WTC11 (cell line): ENCODE measurements at places on chromosomes 11 and 22.

DNA sequence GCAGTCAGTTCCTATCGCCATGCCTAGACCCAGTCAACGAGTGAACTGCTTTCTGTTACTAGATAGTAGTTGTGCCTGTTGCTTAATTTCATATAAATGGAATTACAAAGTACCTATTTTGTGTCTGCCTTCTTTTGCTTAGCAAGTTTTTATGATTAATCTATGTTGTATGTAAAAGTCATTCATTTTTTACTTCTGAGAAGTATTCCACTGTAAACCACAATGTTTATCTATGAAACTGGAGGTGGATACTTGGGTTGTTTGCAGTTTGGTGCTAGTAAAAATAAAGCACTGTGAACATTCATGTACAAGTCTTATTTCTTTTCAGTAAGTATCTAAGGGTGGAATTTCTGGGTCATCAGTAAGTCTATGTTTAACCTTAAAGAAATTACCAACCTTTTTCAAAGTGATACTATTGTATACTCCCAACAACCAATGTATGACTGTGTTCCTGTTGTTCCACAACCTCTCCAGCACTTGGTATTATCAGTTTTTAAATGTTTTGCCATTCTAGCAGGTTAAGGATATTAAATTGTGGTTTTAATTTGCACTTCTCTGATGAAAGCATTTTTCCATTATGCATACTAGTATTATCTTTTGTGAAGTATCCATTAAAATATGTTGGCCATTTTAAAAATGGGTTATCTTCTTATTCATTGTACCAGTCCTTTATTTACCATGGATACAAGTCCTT, 68.2 kb downstream of the DNAJC24 start:
- no peak for DNase-seq

DNA sequence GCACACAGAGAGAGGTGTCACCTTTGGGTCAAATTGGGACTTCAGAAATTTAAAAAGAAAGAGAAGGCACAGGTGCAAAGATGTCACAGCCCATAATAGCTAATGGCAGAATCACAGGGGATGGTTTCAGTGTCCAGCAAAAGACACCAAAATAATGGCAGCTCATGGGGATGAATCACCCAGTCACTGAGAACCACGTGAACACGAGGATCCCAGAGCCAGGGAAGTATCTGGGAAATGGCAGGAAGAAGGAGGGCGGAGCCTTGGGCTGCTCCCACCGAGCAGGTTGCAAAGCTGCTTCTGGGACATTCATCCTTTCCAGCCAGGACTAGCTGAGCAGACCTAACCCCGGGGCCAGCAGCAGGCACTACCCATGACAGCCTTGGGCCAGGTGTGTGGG, 45.6 kb downstream of the TRMU start:
- DNase-seq, result no peak

- no peak for DNase-seq
Observed at GRCh38 chr22:45692549-45692948, 20.9 kb downstream of the ATXN10 start.

GRCh38 chr11:113977071-113977490, 2.2 kb downstream of the HTR3A start:
- no peak for DNase-seq

DNA sequence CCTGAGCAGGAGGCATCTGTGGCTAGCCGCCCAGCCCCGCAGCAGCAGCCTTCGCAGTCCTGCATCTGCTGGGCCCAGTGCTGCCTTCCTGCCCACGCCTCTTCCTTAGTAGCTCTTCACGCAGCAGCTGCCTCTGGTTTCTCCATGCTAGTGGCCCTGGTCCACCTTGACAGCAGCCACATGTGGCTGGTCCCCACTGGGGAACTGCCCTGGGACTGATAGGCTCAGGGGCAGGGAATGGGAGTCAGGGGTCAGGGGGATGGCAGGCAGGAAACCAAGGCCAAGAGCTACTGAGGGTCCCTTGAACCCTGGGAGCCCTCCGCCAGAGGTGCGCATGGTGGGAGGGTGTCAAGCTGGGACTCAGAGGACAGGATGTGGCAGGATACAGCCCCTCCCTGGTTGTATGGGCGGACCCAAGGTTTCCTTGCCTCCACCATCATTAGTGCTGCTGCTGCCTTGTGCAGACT, 99.4 kb upstream of the PITPNB start:
- no peak for DNase-seq

DNA sequence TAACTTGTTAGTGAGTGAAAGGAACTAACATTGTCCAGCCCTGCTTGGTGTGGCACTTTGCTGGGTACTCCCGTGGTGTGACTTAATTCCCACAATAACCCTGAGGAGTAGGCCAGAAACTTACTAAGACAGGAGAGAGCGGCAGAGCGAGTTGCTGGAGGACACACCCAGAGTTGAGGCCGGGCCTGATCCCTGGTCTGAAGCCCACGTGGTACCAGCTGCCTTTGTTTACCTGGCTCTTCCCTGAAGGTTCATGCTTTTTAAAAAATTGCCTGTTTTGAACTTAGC, 594 bp downstream of the MPST start:
- no peak for DNase-seq

DNA sequence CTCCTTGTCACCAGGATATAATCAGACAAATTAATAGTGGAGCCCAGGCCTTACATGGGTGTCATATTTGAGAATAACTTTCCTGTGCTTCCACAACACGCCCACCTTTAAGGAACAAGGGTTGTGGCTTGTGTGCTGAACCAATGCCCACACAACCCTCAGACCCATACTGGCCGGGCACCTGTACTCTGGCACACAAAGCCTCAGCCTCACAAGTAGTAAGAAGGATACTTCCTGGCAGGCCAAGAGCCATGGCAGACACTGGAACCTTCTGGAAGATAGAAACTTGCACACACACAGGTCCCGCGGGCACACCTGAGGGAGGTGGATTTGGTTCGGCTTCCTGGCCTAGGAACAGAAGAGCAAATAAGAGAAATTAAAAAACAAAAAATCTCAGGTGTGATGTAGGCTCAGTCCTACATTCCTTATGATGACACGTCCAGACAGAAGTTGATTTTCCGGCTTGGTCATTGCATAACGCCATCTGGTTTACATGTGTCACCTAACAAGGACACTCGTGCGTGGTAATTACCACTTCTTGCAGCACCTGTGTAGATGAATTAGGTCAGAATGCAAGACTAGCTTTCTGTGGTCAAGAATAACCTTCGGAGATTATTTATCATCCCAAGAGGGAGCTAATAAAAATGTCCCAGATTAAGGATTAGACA, 5.8 kb upstream of the BRD1 start:
- DNase-seq, result no peak

DNA sequence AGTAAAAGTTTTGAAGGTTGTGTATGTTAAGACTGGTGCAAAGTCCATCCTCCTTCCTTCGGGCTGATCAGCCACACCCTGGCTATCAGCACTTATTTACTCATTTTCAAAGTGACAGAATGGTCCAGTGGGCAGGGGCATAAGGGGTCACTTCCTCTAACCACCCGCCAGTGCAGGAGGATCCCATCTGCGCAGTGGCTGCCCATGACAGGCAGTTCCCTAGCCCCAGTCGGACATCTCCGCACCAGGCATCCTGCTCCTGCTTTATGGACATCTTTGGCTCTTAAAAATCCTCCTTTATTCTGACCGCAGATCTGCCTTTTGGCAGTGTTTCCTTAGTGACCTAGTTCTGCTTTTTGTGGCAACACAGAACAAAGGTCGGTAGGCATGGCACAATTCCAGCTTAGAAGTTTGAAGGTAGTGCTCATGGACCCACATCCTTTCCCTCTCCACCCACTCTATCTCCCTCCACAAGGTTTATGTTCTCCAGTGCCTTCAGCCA, 55.9 kb downstream of the BMAL1 start:
- no peak for DNase-seq

DNA sequence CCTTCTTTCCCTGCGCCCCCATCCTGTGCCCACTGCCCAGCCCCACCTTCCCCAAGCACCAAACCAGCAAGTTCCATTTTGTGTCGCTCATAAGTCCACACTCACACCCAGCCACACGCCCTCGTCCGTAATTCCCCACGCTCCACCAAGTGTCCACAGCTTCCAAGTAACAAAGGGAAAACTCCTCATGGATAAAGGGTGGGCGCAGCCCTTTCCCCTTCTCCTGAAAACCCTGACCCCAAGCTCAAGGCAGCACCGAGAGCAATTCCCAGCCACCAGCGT, 458 bp downstream of the FXYD6 start:
- no peak for DNase-seq

GRCh38 chr11:119012629-119013170, 5.4 kb downstream of the RPS25 start:
- no peak for DNase-seq

DNA sequence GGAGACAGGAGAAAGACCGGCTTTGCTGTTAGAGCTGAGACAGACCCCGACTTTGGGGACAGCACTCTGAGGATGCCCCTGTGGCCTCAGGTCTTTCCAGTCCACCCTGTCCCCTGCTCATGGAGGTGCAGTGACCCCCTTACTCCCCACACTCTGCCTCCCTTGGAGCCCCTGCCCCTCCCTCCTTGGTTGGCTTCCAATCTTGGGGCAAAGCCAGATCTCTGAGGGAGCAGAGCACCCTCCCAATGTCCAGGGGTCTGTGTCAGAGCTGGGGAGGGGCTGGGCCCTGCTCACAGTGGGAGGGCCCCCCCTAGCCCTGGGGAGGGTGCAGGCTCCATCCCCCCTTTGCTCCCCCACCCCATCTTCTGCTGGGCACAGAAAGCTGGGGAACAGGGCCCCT, 50.0 kb downstream of the IGLL1 start:
- DNase-seq, result no peak

DNA sequence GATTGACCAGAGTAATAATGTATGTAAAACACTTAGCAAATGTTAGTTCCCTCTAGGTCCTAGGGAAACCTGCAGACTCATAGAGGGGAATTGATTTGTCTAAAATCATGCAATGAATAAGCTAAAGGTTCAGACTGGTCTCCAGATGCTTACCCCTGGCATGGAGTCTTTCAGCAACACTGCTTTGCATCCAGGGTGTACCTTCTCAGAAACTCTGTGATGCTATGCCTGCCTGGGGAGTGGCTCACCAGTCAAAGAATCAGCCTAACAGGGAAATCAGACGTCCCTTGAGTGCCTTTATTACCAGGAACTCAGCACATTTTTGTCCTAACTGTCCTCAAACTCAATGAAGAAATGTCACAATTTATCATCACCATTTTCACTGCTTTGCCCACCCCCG, 5.9 kb upstream of the UVRAG start:
- no peak for DNase-seq

- no peak for DNase-seq
Observed at GRCh38 chr11:65043881-65044501, 3.0 kb downstream of the SAC3D1 start.

DNA sequence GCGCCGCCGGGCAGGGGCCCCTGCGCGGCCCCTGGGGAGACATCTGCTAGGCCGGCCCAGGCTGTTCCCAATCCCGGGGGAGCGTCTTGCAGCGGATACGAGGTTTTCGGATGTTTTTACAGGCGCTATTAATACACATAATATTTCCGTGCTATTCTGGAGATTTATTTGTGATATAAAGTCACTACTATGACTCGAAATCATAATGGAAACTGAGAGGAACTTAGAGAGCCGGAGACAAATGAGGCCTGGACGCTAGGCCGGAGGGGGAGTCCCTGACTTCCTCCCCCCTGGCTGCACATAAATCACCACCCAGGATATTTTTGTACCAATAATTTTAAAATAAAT, 91.7 kb upstream of the ANO1 start:
- DNase-seq, result no peak

DNA sequence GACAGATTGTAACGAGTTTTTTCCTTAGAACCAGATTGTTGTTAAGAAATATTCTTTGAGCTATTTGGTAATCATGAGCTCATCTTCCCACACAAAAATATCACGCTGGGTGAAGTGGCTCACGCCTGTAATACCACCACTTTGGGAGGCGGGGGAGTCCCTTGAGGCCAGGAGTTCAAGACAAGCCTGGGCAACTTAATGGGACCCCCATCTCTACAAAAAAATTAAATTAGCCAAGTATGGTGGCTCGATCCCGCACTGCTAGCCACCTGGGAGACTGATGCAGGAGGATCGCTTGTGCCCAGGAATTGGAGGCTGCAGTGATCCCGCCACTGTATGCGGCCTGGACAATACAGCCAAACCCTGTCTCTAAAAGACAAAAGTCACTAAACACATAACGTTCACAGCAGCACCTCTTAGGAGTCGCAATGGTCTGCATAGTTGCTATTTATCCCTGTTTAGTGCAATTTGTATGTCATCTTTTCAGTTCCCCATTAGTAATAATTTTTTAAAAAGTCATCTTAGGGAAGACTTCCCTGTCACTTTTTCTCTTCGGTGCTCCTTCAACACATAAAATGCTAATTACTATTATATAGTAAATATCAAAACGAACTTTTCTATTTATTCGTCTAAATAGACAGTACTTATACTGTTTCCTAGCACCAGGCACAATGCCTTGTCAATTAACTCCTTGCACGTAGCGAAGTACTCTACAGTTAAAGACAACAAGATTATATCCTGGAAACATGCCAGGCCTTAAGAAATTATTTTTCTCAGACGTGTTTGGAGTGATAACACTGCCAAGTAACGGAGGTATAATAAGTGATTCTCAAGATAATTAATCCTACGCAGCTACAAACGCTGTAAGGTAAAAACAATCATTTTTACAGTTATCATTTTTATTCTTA, 1.1 kb downstream of the ST13 start:
- DNase-seq, result no peak

DNA sequence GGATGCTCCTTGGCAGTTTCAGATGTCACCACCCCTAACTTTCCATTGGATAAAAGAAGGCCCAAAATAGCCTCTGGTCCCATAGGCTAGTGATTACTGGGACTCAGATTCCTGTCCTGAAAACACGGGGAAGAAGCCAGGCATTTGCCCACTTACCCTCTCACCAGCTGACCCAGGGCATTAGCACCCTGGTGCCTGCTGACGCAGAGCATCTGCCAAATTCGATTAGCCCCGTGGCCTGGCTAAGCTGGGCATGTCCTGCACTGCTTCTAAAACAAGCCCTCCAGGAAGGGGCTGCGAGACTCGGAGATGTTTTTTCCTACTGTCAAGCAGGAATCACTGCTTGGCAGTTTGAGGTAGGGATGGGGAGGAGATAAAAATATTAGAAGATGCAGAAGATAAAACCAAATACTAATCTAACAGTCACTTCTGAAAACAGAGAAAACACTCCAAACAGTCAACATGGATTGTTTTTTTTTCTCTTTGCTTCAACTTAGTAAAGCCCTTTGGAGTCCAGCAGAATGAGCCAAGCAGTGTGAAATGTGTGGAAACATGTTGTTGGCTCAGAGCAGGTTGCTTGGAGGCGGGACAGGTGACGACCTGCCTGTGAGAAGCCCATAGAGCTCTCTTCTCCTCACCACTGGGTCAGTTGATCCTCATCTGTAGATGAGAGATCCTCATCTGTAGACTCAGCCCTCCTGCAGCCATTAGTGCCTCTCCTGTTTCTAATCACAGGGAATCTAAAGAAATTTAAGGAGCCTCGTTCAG, 54.0 kb downstream of the BDNF start:
- DNase-seq, result no peak

DNA sequence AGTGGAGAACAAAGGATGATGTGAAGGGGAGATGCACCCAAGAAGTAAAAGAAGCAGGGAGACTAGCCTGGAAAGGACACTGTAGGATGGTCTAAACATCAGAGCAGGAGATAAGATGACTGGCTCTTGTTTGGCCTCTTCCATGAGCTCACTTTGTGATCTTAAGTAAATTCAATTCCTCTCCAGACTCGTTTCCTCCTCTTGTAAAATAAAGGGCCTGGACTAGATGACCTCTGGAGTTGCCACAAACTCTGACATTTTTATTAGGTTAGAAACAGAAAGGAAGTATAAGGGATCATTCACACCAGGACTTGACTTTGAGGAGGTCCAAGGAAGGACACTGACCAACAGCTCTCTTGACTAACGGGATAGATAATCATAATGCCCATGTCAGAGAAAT, 60.2 kb upstream of the SCUBE2 start:
- DNase-seq, result no peak

GRCh38 chr22:42608823-42609361, 5.8 kb downstream of the POLDIP3 start:
- DNase-seq, result no peak
